Psoas muscle (tissue), 8 donors: ENCODE measurements at places on chromosomes 6 and 20. TPM values are rescaled to one million over a fixed set of nuclear protein-coding genes. Genes with fewer than 3 reads are reported as not detected.

DNA sequence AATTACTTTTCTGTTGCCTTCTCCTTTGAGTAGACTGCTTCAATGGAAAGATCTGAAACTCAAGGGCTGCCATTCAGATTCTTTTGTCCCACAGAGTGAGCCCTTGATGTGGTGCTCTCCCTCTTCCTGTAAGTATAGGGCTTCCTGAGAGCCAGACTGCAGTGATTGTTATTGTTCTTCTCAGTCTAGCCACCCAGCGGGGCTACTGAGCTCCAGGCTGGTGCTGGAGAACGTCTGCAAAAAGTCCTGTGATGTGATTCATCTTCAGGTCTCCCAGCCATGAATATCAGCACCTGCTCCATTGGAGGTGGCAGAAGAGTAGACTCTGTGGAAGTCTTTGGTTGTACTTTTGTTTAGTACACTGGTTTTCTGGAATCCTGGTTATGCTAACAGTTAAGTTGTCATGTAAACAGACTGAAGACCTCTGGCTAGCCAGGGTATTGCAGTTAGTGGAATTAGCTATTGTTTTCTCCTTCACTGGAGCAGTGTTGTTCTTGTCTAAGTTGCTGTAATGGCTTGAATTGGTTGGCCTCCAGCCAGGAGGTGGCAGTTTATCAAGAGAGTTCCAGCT, 240.9 kb downstream of the COL12A1 start:
- no peak for DNase-seq

GRCh38 chr20:44523746-44524145, 1.9 kb upstream of the SERINC3 start:
- no peak for DNase-seq

- no peak for DNase-seq
These were observed 220.1 kb downstream of the BCAS1 start for GRCh38 chr20:53850319-53850718.

GRCh38 chr6:33592595-33593413, 12.7 kb upstream of the BAK1 start:
- DNase-seq, result no peak

GRCh38 chr6:61606500-61606899, 679.5 kb downstream of the KHDRBS2 start:
- no peak for DNase-seq

Gene CGA
- polyA plus RNA-seq, result 0.18 TPM

Gene SIRPD
- not detected for polyA plus RNA-seq
